ENCODE measurements at places on chromosomes 7 and 10.

GRCh38 chr7:42495256-42495655 is 258.2 kb upstream of the GLI3 start:
- no peak for DNase-seq

GRCh38 chr10:112584276-112584675 is 137.3 kb downstream of the VTI1A start:
- no peak for DNase-seq

GRCh38 chr7:31805209-31805818 is 118.3 kb downstream of the PPP1R17 start:
- no peak for DNase-seq

DNA sequence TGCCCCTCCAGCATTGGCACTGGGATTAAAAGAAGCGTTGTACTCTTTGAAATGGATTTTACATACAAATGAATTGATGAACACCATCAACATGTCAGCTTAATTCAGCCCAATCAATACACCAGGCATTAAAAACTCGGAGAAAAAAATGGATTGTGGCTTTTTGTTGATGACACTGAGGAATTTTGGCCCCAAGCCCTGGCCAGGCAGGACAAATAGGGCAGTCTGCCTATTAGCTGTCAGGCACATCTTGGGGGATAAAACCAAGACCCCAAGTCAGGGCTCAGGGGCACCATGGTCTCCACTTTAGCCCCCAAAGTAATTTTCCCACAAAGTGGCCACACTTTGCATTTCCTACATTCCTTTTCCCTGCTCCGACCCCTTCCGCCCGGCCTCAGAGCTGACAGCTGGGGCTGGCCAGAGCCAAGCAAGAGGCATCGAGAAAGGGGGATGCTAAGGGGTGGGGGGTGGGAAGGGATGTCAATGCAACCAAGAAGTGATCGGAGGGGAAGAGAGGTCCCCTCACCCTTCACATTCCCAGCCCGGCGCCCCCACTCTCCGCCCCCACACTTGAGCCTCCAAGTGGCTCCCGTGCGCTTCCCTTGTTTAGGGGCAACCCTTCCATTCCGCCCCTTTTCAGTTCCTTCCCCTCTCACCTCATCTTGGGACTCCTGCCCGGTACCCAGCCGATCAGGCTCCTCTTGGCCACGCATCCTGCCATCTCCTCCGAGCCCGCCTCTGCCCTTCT is 711 bp downstream of the HIP1 start:
- peak; percentile 67 for DNase-seq

DNA sequence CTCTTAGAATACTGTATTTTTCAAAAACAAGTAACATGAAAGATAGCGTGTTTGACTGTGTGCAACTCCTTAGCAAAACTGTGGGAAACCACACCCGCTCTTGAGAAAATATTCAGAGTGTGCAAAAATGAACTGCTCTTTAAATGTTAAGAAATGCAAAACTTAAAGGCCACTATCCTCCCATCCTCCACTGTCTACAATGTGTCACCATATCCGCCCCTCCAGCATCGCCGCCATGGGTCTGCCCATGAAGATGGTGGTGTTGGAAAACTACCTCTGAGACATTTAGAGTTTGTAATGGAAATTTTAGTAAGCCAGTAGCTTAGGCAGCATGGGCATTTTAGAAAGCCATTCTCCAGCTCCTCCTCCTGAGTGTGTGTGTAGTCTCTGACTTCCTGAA is 20.1 kb upstream of the NMT2 start:
- no peak for DNase-seq

GRCh38 chr10:76721891-76722505 is 915.6 kb downstream of the KCNMA1 start:
- no peak for DNase-seq

GRCh38 chr10:48945441-48946130 is 5.9 kb upstream of the LRRC18 start:
- DNase-seq: no peak

DNA sequence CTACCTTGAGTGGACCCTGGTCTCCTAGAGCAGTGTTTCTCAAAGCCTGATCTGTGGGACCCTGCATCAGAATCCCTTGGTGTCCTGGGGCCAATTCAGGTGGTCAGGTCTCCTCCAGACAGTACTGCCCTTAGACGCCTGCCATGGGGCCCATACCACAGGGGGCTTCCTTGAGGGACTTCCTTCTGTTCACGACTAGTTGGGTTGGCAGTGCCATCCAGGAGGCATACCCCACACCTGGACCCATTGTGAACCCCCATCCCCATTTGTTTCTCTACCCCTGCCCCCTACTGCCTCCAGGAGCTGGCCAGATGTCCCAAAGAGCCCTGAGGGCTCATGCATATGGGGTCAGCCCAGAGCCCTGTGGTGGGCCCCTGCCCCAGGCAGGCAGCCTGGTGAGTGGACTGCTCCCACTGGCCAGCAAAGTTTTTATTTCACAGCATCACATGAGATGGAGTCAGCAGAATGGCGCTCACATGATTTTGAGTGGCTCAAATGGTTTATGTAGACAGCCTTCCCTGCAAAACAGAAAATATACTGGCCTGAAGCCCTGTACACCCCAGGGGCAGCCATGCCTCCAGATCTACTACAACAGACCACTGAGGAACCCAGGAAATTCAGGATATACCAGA is 259.9 kb upstream of the ZMIZ1 start:
- no peak for DNase-seq

DNA sequence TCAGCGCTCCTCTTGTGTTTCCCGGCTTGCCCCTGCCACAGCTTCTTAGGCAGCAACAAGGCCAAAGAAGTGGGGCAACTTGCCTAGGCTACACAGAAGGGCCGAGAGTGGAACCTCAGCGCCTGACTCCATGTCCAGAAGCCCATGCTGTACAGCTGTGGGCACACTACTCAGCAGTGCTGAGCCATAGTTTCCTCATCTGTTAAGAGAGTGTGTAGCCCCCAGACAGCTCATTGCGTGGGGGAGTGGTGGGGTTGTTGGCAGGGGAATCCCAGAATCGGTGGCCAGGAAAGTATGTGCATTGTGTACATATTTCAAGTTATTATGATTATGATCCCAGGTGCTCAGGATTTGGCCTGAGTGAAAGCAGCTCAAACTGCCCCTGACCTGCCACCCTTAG is 96.2 kb downstream of the CDH23 start:
- DNase-seq: no peak

DNA sequence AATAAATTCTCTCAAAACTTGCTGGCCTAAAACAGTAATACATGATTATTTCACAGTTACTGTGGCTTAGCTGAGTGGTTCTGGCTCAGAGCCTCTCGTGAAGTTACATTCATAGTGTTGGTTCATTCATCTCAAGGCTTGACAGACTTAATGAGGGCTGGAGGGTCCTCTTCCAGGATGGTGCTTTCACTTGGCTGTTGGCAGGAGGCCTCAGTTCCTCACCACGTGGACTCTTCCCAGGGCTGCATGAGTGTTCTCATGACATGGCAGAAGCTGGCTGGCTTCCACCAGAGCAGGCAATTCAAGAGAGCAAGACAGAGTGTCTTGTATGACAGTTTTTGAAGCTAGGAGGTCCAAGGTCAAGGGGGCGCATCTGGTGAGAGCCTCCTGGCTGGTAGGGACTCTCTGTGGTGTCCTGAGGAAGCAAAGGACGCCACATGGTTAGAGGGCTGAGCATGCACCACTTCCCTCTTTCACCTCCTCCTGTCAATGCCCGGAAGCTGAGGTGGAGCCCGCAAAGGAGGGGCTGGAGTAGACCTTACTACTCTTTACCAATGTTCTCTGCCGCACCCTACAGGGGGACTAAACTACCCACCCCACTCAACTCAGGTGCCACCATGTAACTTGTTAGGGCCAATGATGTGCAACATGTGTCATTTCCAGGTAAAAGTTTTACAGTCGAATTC is 58.2 kb upstream of the YAE1 start:
- DNase-seq: no peak

- no peak for DNase-seq
Measured at GRCh38 chr10:58399410-58399809, 14.2 kb downstream of the TFAM start.

DNA sequence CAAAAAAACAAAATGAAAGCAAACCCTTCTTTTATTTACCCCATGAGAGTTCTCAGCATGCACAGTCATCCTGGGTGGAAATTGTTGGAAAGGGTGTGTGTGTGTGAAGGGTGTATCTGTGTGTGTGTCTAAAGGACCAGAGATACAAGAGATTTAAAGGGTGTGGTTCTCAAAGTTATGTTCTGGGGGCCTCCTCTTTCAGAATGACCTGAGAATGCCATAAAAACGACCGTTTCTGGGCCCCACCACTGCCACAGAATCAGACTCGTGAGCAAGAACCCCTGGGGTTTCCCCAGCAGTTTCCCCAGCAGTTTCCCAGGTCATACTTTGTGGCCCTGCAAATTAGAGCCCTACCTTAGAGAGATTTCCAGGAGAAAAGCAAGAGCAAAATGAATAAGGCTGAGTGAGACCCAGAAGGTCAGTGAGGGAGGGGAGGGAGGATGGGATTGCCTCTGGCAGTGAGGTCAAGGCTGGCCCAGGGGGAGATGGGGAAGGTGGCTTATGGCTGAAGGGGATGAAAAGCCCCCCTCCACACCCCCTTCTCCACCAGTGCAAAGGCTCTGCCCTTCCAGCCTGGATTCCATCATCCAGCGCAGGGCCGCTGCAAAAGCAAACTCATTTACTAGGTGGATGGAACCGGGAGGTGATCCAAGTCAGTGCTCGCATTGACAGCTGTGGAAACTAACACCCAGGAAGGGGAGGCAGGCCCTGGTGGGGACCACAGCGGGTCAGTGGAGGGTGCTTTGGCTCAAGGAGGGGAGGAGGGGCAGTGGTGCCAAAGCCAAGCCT is 10.2 kb downstream of the PYROXD2 start:
- DNase-seq: no peak

GRCh38 chr7:92075455-92076158 is 58.7 kb downstream of the CYP51A1 start:
- no peak for DNase-seq

- no peak for DNase-seq
Measured at GRCh38 chr10:51397695-51398094, 301.7 kb downstream of the CSTF2T start.

All from ecto neural progenitor cell (in vitro differentiated cells).